Muscle of arm (tissue), 14 donors: ENCODE measurements at places on chromosomes 13 and 19. TPM values are rescaled to one million over a fixed set of nuclear protein-coding genes. Genes with fewer than 3 reads are reported as not detected.

DNA sequence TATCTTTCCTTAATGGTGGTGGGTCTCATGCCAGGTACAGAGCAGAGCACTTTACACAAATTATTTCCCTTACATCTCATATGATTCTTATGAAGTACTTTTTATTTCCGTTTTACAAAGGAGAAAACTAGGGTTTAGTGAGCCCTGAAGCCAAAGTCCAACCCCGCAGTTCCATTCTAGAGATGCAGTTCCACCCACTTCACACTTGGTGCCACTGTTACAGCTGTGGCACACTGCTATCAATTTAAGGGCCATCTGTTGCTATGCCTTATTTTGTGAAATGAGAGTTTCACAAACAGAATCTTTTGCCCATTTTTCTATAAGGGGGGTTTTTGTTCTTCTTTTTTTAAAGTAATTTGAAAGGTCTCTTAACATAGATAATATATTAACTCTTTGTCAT lies 12.9 kb downstream of the MIPEP start:
- no peak for DNase-seq

Gene MRPL57
- 15.5 TPM for polyA plus RNA-seq

- DNase-seq = no peak
These were observed 2.8 kb downstream of the TNFSF13B start for GRCh38 chr13:108272333-108272732.

GRCh38 chr13:110377178-110377825 lies 70.2 kb downstream of the COL4A2 start:
- DNase-seq = no peak
